ENCODE measurements at places on chromosomes 2 and 18.

GRCh38 chr18:52992041-52992440, 652.0 kb downstream of the DCC start:
- no peak for DNase-seq

GRCh38 chr2:145258903-145259579, 739.1 kb upstream of the ZEB2 start:
- no peak for DNase-seq

DNA sequence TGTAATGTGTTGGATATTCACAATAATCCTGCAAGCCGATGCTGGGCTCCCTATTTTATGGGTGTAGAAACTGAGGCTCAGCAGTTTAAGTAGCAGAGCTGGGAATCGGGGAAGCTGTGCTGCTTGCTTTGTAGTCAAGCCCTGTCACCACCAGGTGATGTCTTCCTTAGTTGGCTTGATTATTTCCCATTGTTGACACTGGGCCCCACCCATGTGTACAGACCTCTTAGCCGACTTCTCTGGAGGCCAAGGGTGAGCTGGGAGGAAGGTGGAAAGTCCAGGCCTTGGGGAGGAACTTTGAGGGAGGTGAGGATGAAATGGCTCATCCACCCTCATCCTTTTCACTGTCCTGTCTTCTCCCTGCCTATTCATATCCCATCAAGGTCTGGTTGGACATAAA, 60.0 kb downstream of the CAPN13 start:
- no peak for DNase-seq

DNA sequence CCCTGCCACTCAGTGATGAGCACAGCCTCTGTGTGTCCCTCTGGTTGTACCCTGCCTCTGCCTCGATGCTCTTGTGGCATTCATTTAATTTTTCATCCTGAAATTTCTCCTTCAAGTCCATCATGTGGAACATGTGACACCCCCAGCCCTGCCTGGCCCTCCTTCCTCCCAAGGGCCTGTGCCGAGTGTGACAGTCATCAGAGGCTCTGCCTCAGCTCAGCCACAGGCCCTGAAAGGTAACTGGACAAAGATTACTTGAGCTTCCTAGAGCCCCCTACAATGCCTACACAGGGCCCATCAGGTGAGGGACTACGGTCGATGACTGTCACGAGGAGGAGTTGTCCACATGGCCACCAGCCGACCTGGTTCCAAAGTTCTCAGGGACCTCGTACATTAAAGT, 75.1 kb downstream of the C1QL2 start:
- DNase-seq = no peak

GRCh38 chr18:34358923-34359322, 134.2 kb upstream of the NOL4 start:
- no peak for DNase-seq

DNA sequence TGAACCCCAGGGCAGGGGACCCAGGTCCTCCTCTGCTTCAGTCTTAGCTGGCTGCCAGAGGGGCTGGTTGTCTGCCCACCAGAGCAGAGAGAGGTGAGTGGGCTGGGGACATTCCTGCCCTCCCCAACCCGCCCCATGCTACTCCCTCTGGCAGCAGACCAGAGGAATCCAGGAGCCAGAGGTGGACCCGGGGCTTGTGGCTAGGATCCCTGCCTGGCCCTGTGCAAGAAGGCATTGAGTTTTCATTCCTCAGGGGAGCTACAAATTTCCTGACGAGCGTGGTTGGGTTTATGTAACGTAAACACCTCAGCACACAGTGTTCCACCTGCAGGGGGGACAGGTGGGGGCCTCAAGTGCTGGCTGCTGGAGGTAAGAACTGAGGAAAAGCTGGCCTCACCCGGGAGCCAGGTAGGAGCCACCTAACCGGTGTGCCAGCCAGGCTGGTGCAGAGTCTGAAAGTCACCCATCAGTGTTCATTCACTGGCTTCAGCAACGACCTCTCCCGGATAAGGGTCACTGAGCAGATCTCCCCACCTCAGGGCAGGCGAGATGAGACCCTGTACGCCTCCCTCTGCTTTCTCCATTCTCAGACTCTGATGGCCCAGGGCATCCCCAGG, 246.8 kb downstream of the DYSF start:
- DNase-seq = no peak

DNA sequence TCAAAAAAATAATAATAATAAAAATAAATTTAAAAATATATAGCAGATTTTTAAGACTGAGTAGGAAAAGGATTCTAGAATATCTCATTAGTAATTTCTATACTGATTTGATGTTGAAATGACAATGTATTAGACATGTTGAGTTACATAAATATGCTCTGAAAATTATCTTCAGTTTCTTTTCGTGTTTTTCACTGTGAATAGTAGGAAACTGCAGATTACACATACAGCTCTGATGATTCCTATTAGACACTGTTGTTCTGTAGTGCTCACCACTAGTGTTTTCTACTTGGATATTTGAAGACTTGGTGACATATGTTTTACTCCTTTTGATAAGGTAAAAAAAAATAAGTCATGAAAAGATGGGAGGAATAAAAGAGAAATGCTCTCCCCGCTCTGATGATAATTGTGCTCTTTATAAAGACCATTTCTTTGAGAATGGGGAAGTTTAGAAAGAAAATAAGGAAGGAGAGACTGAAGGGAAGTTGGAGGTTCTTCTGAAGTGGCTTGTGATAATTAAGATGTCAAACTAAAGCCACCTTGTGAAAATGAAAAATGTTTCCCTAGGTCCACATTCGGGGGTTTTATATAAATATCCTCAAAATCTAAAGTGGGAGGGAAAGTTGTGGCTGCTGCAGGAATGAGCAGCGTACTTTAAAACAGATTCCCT, 52.9 kb downstream of the SLC9A2 start:
- no peak for DNase-seq

GRCh38 chr2:14524803-14525080, 107.8 kb upstream of the LRATD1 start:
- DNase-seq = no peak

- no peak for DNase-seq
These were observed 148.2 kb upstream of the HNRNPA3 start for GRCh38 chr2:177064422-177064821.

DNA sequence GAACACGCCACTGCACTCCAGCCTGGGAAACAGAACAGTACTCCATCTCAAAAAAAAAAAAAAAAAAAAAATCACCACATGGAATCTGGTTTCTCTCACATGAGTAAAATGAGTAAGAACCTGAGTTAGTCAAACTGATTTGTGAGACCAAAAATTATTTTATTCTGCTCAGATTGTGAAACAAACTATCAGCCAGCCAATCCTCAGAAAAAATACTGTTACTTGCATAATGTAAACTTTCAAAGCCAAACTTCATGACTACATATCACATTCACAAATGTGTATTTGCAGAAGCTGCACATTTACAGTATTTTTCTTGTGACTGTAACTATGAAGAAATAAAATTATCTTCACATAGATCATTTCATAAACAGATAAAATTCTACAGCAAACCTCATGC, 23.2 kb downstream of the SUMO1 start:
- no peak for DNase-seq

- no peak for DNase-seq
These were observed 37.2 kb upstream of the CFAP36 start for GRCh38 chr2:55482186-55482884.

DNA sequence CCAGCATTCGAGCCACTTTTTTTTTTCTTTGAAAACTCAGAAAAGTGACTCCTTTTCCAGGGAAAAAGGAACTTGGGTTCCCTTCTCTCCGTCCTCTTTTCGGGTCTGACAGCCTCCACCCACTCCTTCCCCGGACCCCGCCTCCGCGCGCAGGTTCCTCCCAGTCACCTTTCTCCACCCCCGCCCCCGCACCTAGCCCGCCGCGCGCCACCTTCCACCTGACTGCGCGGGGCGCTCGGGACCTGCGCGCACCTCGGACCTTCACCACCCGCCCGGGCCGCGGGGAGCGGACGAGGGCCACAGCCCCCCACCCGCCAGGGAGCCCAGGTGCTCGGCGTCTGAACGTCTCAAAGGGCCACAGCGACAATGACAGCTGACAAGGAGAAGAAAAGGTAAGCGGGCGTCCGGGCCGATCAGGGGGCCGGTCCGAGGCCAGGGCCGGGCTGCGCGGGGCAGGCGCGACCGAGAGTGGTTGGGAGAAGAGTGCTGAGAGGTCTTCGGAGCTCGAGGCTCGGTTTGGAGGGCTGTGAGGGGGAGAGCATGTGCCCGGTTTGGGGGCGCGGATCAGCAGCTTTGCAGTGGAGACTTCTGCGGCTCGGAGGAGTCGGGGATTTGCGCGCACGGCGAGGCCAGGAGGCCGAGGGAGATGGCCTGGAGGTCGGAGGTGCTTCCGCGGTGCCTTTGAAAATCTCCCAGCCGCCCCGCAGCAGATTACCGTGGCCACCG, 502 bp downstream of the EPAS1 start:
- peak; percentile 30 for DNase-seq

DNA sequence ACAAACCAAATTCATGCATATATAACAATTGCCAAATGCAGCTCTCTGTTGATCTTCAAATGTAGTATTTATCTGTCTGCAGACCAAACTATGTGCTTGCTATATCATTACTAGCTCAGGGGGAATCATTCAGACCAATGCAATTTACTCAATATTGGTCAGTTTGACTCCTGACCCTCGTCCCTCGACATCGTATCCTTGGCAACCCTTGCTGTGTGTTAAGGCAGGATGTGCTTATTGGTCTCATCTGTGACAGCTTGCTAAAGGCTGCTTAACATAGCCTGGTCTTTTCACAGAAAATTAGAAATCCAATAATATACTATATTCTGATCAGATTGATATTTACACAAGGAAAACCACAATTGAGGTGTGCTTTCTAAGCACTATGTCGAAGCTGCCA, 747.1 kb downstream of the GALR1 start:
- no peak for DNase-seq

- DNase-seq = no peak
These were observed 84.1 kb upstream of the NCKAP5 start for GRCh38 chr2:133652398-133652797.

DNA sequence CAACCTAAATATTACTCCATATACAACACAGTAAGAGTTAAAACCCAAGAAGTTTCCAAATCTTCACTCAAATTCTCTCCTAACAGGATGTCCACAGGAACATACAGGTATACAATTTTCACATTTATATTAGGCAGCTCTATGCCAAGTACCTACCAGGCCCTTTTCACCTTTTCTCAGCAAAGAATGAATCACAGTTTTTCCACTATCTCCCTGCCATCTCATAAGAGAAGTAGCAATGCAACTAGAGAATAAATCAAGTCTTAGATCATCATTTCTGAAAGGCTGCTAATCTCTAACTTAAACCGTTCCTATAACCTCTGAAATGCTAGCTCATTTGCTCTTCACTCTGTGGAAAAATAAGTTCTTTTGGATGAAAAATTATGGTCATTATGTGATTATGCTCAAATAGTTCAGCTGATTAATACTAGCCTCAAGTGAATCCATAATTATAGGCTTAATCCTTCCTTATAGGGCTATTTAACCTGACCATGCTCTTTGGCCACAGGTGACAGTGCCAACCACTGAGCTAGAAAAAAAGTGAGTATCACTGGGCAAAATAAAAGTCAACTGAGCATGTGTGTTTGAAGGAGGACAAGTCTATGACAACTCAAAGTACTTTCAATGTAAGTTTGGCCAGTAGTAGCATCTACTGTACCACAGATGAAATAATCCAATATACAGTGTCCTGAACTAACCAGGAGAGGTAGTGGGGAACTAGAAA, 79.7 kb downstream of the COBLL1 start:
- DNase-seq = no peak

All from substantia nigra (tissue), 51 donors.